ENCODE measurements at places on chromosomes 3 and 15.

DNA sequence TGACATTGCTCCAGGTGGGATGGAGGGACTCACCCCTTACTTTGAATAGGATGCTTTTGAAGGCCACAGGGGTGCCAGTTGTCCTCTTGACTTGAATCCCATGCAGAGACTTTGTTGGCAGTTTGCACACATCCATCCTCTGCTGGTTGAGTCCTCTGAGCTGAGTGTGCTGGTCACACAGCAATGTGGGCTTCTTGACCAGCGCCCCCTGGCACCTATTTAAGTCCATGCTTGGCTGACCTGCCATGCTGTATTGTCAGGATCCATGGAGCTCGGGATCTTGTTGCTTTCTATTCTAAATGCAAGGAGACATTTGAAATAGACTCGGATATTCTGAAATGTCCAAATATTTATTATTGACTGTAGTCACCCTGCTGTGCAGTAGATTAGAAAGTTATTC is 19.8 kb downstream of the RAB7A start:
- DNase-seq, result no peak

- DNase-seq, result peak; percentile 21
Observed at GRCh38 chr15:85825719-85826118, 31.0 kb upstream of the KLHL25 start.

- no peak for DNase-seq
Observed at GRCh38 chr3:133747907-133748639, 1.9 kb downstream of the TF start.

- DNase-seq, result no peak
Observed at GRCh38 chr3:159028706-159029105, 226.9 kb downstream of the MFSD1 start.

- DNase-seq, result no peak
Observed at GRCh38 chr15:67100124-67100791, 34.9 kb downstream of the SMAD3 start.

GRCh38 chr15:69232144-69232543 is 66.6 kb upstream of the PAQR5 start:
- no peak for DNase-seq

- no peak for DNase-seq
Observed at GRCh38 chr3:109021556-109021955, 67.9 kb upstream of the GUCA1C start.

DNA sequence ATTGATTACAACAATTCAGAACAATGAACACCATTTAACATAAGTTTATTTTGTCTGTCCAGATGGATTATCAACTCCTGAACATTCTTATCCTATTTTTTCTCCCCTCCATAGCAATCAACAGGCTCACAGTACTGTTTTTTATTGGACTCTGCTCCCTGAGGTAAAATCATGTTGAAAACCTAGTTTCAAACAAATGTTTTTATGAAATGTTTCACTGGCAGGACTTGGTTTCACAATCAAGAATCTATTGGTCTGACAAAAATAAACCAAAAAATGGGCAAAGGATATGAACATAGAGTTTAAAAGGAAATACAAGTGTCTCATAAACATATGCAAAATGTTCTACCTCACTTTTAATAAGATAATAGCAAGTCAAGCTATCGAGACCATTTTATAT is 2.6 kb upstream of the MYRIP start:
- DNase-seq, result no peak
